ENCODE measurements at places on chromosomes 3 and 15.

GRCh38 chr3:166554023-166554422, 716.8 kb upstream of the BCHE start:
- no peak for DNase-seq

DNA sequence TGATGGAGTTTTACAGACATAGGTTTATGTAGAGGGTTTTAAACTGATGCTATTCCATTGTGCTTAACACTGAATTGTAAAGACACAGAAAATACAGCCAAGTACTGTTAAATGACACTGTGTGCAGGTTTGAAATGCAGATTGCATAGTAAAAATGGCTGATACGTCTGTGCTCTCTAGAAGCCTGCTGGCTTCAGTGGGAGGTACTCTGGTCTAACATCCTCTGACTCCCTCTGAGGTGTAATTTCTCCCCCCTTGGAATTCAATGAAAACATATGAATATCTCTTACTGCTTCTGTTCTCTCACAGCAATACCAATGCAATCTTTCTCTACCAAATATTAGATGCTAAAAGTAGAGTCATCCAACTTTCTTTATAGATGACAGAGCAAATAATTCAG, 176.6 kb downstream of the SLC9A9 start:
- DNase-seq = no peak

GRCh38 chr15:80183886-80184285, 31.1 kb downstream of the FAH start:
- DNase-seq = no peak

GRCh38 chr3:14633819-14634424, 17.6 kb upstream of the CCDC174 start:
- no peak for DNase-seq

DNA sequence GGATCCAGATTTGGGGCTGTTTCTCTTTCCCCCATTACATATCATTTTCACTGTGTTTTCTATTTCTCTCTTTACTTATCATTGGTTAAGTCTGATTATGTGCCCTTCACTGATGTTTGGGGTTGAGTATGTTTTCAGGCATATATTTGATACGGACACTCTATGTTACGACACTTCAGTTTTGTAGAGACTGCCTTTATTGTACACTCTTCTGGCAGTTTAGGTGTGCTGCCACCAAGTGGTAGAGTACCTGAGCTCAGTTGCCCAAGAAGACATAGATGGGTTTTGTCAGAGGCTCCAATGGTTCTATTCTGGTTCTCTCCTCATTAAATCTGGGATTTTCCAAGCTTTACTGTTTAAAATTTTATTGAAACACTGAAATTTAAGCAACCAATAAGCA, 255.0 kb upstream of the ROPN1 start:
- no peak for DNase-seq

DNA sequence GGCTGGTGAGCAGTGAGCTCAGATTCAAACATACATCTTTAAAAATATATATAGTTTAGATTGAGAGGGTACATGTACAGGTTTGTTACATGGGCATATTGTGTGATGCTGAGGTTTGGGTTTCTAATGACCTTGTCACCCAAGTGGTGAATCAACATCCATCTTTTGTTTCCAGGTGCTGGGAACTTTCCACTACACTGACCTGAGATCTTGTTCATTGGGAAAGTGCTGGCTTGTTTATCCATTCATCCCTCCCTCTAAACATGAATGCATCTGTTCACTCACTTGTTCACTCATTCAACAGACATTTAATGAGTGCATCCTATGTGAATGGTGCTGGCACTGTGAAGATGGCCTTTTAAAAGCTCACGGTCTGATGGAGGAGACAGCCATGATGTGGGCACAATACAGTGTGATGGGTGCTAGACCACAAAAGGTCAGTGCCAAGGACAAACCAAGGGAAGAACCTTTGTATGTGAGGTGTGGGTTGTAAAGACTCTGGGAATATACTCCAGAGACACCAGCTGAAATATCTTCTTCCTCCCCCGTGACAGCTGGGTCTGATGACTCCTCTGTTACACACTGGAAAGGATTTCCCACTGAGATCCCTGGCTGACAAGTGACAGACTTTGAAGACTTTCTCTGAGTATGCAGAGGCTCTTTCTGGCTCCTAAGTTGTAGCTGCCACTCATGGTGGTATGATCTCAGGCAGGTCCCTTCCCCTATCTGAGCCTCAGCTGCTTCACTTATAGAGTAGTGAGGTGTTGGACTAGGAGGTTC, 16.2 kb upstream of the ITGA11 start:
- no peak for DNase-seq

DNA sequence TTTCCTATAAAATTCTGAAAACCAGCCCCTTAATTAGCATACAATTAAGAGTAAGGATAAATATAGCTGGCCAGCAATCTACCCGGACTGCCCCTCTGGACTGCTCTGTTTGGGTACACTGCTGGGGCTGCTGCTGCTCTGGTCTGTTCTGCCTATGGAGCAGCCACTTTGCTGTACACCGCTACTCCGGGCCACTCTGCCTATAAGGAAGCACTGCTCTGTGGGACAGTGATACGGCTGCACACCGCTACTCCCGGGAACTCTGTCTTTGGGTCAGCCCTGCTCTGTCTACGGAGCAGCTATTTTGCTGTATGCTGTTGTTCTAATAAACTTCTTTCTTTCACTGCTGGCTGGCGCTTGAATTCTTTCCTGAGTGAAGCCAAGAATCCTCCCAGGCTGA, 316.5 kb upstream of the PLSCR5 start:
- DNase-seq = no peak

All from NCI-H510A (cell line).